Stimulated activated CD4-positive, alpha-beta T cell treated with anti-CD3 and anti-CD28 coated beads, Interleukin-4, amount 100 ng/mL, for 24 hours (primary cell): ENCODE measurements at places on chromosomes 16 and 17.

GRCh38 chr16:80092681-80093080, 448.1 kb upstream of the DYNLRB2 start:
- no peak for DNase-seq

- DNase-seq, result no peak
These were observed 41.3 kb downstream of the UBN1 start for GRCh38 chr16:4888428-4889135.

GRCh38 chr17:49452201-49452600, 37.5 kb upstream of the PHB1 start:
- no peak for DNase-seq

DNA sequence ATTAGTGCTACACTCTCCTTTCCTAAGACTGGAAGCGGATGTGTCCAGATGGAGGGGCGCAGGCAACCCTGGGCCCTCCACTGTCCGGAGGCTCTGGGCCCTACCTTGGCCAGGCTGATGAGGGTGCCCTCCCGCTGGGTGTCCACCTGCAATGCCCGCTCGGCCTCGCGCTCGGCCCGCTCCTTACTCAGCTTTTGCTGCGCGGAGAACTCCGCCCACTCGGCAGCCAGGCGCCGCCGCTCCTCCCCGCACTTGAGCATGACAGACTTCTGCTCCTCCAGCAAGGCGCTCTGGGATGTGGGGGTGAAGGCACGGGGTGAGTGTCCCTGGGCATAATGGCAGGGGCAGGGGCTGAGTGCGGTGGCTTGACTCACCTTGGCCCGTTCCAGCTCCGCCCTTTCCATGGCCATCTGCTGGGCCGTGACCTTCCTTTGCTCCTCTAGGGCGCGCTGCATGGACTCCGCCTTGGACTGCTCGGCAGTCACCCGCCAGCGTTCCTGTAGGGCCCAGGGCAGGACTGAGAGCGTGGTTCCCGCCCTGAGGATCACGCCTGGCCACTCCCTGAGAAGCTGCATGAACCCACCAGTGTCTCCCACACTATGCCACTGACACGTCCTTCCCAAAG, 10.1 kb upstream of the MRPL38 start:
- no peak for DNase-seq

- no peak for DNase-seq
These were observed 47.9 kb downstream of the RABEP1 start for GRCh38 chr17:5329784-5330557.

- peak; percentile 49 for DNase-seq
These were observed 591 bp downstream of the PSMD7 start for GRCh38 chr16:74297145-74297665.

DNA sequence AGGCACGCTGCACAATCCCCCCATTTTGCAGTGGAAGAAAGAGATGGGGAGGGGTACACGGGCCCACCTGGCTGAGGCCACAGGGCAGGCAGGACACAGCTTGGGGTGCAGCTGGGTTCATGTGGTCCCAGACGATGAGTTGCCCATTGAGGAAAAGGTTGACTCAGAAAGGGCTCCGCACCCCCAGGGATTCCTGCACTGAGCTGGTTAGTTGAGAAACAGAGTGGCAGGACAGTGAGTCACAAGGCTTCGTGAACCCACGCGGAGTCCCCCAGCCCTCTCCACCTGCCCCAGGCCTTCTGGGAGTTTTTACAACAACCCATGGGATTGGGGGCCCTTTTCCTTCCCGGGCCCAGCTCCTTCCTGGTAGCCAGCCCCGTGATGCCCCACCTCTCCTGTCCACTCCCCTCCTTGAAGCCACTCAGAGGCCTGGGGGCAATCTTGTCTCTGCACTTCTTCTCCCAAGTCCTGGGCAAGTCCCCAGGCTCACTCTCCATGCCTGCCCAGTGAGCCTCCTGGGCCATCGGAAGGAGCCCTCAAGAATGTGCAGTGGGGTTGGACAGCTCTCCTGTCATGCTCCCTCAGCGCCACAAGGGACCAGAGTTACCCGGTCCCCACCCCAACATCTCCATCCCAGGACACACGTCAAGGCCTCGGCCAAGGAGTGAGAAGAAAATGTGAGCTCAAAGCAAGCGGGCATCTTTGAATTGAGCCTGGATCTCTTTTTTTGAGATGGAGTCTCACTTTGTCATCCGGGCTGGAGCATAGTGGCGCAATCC, 251.2 kb downstream of the PARN start:
- no peak for DNase-seq

GRCh38 chr17:62581764-62582163, 45.7 kb upstream of the MRC2 start:
- no peak for DNase-seq

DNA sequence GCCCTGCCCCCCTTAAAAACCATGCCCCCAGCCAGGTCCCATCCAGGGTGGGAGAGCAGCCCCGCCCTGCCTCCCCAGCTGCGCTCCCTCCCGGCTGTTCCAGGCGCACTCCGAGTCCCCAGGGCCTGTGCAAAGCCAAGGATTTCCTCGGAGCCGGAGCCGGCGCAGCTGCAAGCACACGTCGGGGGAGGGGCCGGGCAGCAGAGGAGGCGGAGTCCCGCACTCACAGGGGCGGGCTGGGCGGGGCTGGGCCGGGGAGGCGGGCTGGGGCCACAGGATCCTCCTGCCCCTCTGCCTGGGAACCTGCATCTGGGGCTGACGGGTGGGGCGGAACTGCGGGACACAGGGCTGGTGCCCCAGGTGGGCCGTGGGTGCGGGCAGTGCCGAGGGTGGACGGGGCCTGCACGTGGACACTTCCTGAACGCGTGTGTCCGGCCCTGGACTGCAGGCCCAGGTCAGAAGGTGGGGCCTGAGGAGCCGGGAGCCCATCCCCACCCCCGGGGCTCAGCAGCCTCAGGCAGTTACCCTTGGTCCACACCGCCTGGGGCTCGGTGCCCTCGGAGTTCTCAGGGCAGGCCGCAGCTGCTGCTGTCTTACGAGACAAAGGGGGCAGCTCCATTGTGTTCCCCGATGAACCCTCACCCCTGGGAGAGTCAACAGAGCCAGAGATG, 24.0 kb upstream of the SSTR5 start:
- DNase-seq, result peak; percentile 16

GRCh38 chr17:64418506-64419339, 28.1 kb upstream of the PECAM1 start:
- DNase-seq, result no peak

- no peak for DNase-seq
These were observed 12.9 kb downstream of the COL1A1 start for GRCh38 chr17:50188531-50188920.

DNA sequence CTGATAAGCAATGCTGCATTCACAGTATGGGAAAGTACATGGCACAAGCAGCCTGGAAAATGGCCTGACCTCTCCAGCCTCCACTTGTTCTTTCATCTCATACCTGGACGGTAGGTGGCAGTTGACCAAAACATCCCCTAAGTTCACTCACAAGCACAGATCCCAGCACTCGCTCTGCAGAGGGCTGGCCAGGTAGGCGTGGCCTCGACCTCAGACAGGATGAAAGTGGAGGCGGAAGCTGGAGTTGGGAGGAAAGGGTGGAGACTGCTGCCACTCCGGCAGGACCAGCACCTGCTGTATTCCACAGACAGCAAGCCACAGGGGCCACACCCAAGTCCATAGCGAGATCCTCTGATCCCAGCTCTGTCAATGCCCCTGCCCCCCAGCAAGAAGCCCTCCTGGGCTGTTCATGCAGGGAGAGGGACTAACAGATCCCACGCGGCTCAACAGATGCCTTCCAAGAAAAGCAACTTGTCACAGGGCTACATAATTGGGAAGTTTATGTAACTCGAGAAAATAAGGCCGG, 31.3 kb downstream of the ZCCHC14 start:
- DNase-seq, result peak; percentile 15
